ENCODE measurements at places on chromosomes 11 and 22.
A peak's percentile ranks its signal among the peaks of the same experiment; 100 is the strongest.

DNA sequence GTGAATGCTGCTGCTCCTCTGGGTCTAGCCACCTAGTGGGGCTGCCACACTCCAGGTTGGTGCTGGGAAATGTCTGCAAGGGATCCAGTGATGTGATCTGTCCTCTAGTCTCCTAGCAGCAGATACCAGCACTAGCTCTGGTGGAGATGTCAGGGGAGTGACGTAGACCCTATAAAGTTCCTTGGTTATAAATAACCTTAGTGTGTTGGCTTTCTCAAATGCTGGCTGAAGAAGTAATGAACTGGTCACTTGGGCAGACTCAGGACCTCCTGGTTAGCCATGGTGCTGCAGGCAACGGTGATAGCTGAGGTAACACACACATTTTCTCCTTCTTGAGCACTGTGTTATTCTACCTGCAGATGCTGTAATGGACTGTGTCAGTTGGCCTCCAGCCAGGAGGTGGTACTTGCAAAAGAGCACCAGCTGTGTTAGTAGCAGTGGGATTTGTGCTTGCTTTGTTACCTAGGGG is 35.5 kb downstream of the BBOX1 start:
- DNase-seq: no peak

GRCh38 chr11:119755356-119756071 is 26.5 kb upstream of the NECTIN1 start:
- DNase-seq: no peak

DNA sequence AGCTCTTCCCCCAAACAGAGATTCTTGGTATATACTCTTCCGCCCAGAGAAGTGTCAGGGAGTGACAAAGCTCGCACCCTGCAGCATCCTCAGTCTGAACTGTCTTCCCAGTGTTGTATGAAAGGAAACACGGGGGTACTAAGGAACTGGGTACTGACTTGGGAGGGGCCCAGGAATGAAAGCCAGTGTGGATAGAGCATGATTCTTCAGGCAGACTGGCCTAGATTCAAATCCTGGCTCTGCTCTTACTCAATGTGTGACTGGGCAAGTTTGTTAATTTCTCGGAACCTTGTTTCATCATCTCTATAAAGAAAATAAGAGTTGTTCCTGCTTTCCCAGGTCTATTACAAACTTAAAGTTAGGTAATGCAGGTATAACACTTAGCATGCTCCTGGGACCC is 266.0 kb upstream of the NARS2 start:
- DNase-seq: no peak

DNA sequence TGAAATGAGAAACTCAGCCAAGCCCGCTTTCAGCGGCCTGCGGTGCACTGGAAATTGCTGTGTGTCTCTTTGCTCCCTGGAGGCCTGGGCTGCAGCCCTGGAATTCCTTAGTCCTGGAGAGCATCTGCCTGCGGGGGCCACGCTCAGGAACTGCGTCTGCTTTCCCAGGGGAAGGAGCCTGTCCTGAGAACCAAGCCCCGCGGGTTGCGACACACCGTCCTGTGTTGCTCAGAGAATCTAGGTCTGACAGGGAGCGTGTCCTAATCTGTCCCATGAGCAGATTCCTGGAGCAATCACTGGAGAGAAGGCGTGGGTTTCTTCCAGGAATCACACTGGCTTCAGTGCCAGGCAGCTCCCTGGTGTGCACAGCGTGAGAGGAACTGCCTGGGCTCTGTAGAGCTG is 708.1 kb downstream of the BRD1 start:
- DNase-seq: no peak

DNA sequence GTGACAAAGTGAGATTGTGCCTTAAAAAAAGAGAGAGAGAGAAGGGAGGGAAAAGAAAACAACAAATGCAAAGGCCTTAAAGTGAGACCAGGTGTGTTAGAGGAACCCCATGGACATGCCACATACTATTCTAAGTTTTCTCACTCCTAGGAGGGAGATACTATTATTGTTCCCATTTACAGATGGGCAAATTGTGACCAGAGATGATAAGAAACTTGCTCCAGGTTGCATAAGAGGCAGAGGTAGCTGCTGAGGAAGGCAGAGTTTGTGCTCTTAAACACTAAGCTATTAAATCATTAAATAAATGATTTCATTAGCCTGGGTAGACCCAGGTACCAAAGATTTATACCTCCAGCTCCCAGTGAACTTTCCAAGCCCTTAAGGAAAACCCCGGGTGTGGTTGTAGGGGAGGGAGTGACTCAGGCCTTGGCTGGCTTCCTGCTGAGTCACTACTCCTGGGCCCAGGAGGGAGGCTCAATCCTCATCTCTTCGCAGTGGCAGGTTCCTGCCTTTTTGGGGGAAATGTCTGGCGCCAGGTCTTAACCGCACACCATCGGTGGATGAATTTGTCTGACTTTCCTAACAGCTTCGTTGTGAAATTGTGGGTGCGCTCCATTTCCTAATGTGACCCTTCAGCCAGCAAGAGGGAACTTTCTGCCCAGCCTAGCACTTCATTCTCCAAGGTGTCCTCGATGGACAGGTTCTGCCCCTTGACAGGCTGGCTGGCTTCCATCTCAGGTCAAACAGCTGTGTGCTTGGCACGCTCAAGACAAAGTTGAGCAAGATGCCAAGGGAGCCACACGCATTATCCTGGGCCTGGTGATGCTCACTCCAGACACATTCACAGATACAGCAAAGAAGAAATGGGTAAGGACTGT is 33.4 kb upstream of the PTPRJ start:
- DNase-seq: peak; percentile 76

DNA sequence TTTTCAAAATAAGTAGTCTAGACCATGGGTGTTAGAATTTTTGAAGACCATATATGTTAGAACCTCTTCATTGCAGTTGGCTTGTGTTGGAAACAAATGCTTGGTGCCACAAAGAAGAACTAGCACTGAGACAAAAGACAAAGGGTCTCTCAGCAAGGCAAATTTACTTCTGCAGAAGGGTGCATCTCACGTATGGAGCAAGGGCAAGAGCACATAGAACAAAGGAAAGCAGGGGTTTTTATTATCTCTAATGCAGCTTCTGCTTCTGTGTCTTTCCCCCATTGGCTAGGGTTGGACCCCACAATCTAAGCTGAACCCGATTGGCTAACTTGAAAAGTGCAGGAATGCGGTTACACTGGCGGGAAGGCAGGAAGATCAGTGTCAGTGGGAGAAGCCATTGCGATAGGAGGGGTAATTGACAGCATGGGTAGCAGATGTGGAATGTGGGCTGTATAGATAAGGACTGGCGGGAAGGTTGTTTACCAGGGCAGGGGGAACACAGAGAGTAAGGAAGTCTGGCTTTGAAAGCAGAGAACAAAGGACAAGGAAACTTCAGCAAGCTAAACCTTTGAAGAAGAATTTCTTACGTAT is 9.2 kb upstream of the RBMXL2 start:
- no peak for DNase-seq

DNA sequence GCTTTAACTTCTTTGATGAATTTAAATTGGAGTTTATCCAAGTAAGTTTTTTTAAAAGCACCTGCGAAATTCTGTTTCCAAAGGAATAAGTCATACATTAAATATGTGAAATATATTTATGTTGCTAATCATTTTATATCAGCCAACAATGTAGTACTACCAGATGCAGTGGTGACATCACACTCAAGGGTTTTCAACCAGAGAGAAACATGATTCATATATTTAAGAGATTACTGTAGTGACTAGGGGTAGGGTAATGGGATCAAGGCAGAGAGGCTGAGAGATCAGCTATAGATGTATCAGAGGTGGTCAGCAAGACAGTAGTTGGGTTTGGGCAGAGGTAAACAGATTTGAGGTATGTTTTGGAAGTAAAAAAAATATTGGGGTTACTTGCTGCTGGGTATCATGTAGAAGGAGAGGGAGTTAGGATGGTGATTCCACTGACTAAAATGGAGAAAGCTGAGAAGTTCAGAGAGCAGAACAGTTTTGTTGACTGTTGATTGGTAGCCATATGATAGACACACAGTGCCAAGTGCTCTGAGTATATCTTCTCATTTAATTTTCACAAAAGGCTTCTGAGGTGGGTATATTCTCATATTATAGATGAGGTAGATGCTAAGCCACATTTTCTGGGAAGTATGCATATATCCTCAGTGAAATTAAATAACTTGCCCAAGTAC is 39.4 kb downstream of the CEP57 start:
- DNase-seq: no peak

DNA sequence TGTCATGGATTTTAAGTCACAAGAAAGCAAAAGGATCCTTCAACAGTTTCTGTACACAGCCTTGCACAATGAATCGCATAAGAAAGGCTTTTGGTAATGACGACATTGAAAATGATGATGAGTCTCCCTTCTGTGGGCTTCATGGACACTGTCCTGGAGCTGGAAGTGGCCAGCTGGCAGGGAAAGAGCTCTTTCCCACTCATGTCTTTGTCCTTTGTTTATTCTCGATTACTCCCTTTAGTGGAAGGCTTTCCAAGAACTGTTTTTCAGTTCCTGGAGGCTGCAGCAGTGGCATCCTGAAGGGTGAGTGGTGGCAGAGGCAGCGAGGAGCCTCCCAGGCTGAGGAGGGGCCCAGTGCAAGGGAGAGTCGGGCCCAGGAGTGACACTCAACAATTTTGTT is 505.2 kb downstream of the NTM start:
- no peak for DNase-seq

DNA sequence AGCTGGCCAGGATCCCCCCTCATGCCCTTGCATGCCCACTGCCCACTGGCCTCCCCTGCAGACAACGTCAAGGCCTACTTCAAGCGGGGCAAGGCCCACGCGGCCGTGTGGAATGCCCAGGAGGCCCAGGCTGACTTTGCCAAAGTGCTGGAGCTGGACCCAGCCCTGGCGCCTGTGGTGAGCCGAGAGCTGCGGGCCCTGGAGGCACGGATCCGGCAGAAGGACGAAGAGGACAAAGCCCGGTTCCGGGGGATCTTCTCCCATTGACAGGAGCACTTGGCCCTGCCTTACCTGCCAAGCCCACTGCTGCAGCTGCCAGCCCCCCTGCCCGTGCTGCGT is 7.9 kb downstream of the AIP start:
- DNase-seq: no peak

- DNase-seq: peak; percentile 98
Measured at GRCh38 chr11:62599069-62599696, 2.5 kb downstream of the MTA2 start.
